BE2C (cell line): ENCODE measurements at places on chromosomes 7 and 10.

DNA sequence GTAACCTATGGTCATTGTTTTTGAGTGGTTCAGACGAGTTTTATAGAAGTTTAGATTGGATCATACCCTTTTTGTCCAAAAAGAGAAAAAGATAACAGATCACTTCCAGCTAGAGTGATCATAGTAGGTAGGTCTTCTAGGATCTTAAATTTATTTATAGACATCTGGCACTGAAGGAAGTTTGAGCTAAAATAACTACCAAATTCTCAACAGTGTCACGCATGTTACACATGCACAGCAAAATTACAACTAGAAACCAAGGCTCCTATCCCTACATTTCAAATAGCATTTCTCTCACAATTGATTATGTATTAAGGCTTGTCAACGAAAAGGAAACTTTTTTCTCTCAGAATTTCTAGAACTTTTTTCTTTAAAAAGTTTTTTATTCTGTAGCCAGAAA lies 2.3 kb downstream of the CALU start:
- no peak for DNase-seq

- no peak for DNase-seq
These were observed 473.3 kb downstream of the PLXNA4 start for GRCh38 chr7:132102942-132103341.

- no peak for DNase-seq
These were observed 80.2 kb upstream of the MSRB2 start for GRCh38 chr10:23015021-23015707.

GRCh38 chr10:106863549-106863948 lies 301.0 kb downstream of the SORCS1 start:
- peak; percentile 34 for DNase-seq

- no peak for DNase-seq
These were observed 164.6 kb upstream of the PPP1R3A start for GRCh38 chr7:114083166-114084001.

DNA sequence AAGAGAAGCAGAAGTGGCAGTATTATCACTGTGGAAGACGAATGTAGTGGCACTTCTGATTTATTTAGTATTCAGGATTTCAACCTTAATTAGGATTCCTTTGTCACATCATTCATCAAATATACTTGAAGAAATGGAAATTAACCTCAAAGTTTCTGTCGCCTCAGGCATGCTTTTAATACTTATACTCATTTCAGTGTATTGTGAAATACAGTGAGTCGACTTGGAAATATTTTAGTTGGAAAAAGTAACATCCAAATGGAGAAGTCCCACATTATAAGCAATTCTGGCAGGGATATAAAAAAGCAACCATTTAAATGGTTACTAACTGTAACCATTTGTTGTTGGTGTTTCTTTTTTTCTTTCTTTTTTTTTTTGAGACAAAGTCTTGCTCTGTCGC lies 648.8 kb downstream of the ARL4A start:
- DNase-seq = no peak

GRCh38 chr7:1531263-1531978 lies 919 bp downstream of the MAFK start:
- peak; percentile 13 for DNase-seq

- DNase-seq = no peak
These were observed 17.9 kb upstream of the TIAL1 start for GRCh38 chr10:119614686-119615085.

DNA sequence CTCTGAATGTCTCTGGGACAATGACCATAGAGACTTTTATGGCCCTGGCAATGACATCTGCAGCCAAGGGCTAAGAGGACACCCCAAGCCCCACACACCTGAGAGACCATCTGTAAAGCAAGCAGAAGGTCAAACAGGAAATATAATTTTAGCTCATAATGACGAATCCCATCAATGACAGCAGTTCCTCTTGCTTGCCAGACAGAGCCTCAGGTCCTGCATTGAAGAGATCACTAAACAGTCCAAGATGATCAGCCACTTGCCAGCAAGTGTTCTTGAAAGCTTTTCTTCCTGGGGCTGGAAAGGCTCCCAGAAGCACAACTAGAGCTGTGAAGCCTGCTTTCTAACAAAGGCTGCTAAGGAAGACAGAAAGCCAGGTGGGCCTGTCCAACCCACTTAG lies 993.7 kb upstream of the AUTS2 start:
- no peak for DNase-seq

DNA sequence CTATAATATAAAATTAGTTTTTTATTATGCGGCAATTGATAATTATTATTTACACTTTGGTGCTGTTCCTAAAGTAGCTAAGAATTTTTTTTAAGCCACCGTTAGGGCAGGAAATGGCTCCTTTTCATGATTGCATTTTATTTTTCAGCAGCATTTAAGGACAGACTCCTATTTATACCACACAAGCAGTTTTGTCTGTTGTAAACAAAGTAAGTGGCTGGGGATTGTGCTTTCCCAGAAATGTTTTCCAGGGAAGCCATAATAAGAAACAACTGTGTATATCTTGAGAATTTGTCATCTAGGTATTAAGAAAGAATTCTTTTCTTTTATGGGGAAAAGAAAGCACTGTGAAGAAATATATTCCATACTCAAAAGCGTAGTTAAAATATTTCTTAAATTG lies 232.0 kb downstream of the VTI1A start:
- DNase-seq = no peak

- no peak for DNase-seq
These were observed 113.1 kb downstream of the PTPRN2 start for GRCh38 chr7:158474488-158474887.

DNA sequence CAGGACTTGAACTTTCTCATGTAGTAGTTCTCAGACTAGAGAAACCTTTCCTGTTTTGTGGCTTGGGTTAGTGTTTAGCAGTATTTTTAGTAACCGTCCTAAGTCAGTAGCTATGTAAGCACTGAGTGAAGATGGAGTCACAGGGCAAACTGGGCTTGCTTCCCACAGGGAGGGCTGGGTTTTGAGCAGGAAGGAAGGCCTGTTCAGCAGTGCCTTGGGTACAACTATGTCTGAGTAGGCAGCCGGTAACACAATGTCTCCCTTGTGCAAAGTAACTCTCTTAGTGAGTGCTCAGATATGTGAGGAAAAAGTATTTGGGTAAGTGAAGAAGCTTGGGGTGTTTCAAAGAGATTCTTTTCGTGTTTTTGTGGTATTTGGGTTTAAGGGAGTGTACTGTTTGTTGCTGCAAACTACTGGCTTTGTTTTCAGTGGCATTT lies 96.4 kb downstream of the CCSER2 start:
- DNase-seq = no peak

DNA sequence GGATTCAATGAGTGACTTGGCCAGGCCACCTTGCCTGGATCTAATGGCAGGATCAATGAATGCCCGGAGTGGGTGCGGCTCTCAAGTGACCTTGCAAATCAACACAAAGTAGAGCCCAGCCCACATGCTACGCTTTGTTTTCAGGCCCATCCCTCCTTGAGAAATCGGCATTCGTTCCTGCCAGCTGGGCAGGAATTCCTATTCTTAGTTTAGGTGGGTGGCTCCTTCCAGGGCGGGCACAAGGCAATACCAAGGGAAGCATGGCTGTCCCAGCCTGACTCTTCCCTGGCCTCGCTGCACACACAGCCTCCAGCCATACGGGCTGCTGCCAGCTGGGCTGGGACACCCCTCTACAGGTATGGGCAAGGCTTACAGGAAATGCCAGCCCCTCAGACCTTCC lies 119.3 kb downstream of the SH3PXD2A start:
- no peak for DNase-seq

DNA sequence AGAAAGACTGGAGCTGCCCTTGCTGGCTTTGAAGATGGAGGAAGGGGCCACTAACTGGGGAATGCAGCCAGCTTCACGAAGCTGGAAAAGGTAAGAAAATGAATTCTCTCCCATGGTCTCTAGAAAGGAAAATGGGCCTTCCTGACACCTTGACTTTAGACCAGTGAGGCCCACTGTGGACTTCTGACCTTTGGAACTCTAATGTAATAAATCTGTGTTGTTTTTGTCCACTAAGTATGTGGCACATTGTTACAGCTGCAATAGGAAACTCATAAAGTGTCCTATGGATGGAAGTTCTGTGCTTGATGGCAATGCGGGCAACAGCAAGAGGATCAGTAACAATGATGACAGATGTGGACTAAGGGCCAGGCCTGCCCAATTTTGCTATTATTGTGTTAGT lies 20.9 kb downstream of the DNAJB9 start:
- no peak for DNase-seq
